ENCODE measurements at places on chromosomes 5 and 9. TPM values are rescaled to one million over a fixed set of nuclear protein-coding genes. Genes with fewer than 3 reads are reported as not detected.

DNA sequence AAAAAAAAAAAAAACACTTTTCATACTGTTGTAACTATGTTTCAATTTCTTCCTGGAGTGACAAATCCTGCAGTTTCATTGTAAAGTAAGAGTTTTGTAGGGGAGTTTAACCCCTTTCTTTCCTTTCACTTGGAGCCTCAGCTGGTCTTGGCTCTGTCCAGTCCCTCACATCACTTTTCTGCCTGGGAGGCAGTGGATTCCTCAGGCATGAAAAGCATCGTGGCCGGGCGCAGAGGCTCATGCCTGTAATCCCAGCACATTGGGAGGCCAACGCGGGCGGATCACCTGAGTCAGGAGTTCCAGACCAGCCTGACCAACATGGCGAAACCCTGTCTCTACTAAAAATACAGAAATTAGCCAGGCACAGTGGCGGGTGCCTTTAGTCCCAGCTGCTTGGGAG is 45.6 kb upstream of the MYO10 start:
- DNase-seq: no peak

DNA sequence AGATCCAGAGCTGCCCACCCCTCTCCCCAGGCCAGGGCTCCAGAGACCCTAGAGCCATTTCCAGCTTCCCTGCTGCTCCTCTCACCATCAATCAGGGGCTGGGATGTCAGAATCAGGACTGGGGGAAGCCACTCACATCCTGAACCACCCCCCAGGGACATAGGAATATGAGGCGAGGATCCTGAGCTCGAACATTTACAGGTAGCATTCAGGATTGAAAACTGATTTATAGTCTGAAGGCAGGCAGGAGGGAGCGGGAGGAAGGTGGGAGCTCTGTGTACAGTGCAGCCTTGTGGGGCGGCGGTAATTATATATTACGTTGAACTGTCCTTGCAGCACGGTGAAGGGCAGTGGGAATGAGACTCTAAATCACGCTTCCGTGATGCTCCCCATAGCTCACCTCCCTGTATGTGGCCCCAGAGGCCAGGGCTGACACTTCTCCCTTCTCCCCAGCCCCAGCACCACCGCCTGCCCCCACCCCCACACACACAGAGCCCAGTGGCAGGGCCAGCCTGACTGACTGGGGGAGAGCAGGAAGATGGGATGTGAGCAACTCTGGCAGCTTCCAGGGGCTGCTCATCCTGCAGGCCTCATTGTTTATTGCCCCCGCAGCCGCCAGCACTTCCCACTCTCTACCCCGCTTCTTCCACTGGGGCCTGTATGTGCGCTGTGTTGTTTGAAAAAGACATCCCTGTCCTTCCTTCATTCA is 76.0 kb upstream of the HSPA9 start:
- DNase-seq: no peak

DNA sequence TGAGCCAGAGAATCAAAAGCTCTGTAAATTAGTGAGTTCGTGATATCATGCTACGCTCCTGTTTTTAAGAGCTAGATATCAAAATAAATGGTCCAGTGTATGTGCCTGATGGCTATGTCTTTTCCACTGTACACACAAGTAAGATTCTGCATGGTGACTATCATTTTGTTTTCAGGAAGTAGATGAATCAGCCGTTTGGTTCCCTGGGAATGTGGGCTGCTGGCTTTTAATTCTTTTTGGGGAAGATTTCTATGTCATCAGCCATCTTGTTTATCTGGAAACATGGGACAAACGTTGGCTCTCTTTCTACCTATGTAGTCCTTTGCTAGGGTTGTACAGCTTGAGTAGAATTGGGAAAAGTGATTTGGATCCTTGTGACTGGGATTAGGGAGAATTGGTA is 126.7 kb downstream of the GRIA1 start:
- DNase-seq: no peak

- no peak for DNase-seq
These were observed 72.4 kb upstream of the ICE1 start for GRCh38 chr5:5350101-5350500.

Gene AGXT2
- not detected for total RNA-seq

DNA sequence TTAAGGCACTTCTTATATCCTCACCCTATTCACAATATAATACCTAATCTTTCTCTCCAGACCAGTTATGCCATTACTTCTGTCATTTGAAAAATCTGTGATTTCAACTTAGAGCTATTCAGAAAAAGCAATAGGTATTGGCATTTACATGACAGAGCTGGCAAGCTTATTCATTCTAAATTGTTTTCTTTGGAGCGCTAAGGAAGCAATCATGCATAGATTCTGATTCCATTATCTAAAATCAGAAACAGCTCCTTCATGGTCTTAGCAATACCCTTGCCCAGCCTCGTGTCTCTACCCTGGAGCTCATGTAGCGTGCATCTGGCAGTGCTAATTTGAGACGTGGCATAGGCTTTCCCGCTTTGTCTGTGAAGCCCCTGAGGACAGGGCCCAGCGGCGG is 4.5 kb downstream of the SLC1A1 start:
- DNase-seq: no peak

Gene EIF4EBP3
- 10.3 TPM for total RNA-seq

DNA sequence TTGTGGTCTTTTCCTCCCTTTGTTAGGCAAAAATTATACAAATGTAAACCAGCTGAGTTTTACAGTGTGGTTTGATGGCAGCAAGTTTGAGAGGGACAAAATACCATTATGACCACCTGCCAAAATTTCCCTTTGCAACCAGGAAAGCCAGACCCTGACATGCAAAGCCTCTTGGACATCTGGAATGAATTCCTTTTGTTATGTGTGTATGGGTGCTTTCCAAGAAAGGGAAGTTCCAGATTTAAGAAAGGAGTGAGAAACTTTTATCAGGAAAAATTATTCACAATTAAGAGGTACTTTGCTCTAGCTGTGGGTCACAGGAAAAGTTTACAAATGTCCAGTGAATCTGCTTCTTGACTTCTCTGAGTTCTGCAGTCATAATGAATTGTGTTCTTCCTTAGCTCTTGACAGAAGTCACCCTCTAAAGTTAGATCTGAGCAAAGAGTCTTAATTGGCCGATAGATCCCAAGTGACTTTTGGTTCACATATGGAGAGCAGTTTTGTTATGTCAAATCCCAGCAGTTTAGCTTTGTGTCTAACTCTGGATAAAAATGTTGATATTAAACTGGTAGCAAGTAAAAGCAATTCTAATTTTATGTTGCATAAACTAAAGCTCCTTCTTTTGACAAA is 295.9 kb upstream of the ZNF608 start:
- no peak for DNase-seq

Gene FOXD4
- total RNA-seq: 0.77 TPM

Gene NIPAL4
- not detected for total RNA-seq

Gene SLC27A6
- total RNA-seq: not detected

- no peak for DNase-seq
These were observed 265.9 kb upstream of the SLC24A2 start for GRCh38 chr9:20054734-20055133.

Data from neural crest cell (in vitro differentiated cells).